ENCODE measurements at places on chromosomes 6 and 20.

DNA sequence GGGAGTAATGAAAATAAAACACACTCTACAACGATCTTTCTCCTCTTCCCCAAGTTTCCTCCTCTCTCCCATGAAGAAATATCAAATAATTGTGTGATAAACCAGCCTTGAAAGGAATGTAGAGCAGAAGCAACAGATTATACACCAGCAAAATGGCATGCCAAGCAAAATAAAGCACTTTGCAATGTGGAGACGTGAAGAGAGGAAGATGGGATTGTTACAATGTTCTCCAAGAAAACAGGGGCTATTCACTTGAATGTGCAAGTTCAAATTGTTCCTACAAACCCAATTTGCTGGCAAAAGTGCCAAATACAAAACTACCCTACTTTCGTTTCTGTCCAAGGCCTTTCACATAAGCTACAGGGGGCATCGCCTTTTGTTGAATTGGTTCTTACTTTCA is 185.1 kb downstream of the PDE7B start:
- no peak for DNase-seq

DNA sequence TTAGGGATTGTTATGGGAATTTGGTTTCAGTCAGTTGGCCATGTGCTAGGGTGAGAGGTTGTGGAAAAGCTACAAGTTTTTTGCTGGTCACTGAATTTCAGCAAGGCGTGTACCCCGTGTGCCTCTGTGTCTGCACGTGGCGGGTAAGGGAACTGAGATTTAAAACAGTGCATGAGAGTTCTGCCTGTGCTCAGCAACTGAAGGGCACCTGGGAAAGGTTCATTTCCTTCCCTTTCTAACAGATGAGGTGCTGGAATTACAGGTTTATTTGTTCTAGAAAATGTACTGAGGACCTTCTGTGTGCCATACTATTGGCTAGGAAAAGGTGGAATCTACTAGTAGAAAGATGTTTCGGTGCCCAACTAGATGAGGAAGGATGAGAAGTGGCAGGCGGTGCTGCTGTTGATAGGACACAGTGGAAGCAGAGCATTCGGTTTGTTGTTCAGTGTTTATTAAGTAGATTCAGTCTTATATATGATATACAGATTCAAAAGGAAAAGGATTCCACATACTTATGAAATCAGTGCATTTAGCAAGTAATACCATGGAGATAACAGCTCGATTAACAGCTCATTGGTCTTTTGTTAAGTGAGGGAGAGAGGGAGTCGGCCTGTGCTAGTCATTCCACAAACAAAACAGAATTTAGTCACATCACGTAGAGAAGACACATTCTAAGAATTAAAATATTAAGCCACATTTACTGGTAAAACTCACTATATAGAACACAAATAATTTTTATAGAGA is 84.7 kb downstream of the ASXL1 start:
- no peak for DNase-seq

- peak; percentile 89 for DNase-seq
These were observed 942 bp downstream of the HLA-E start for GRCh38 chr6:30490026-30490876.

GRCh38 chr6:33490198-33490597 is 35.8 kb downstream of the ZBTB9 start:
- DNase-seq, result no peak

DNA sequence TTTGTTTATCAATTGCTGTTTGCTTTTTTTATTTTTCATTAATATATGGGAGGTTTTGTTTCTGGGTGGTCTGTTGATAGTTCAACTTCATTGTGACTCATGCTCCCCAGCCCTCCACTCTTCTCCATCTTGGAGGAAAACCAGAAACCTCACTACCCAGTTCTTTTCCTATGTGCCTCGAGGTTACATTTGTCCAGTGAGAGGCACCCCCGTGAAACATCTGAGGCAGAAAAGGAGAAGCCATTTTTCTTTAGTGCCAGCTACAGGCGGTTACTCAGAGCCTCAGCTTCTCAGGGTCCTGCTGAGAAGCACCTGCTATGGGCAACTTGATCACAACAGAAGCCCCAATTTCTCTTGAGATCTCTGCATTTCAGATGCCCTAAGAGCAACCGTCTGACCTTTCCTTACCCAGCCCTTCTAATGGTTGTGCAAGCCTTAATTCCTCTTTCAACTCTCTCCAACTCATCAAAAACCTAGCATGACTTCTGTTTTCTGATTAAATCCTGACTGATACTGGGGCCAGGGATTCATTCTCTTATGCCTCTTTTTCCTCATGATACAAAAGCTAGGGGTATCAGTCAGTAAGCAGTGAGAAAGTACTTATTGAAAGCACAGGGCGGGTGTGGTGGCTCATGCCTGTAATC is 144.6 kb downstream of the ELOVL4 start:
- DNase-seq, result no peak

DNA sequence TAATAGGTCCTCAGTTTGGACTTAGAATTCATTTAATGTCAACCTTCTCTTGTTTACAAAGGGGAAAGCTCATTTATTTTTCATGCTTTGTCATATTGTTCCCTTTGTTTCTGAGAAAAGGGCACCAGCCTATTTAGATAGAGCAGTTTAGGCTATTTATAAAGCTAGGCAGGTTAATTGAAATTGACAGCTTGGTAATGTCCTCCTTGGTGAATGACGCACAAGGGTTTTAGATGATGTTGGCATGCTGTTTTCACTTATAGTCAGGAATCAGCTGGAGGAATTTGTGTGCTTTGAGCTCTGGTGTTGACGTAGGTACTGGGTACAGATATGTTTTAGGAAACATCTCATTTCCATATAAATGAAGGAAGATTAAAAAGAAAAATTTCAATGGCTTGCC is 45.2 kb downstream of the BCKDHB start:
- no peak for DNase-seq

GRCh38 chr20:46400253-46400652 is 6.2 kb downstream of the ELMO2 start:
- no peak for DNase-seq

- DNase-seq, result no peak
These were observed 301.1 kb downstream of the EYA4 start for GRCh38 chr6:133542056-133542821.

DNA sequence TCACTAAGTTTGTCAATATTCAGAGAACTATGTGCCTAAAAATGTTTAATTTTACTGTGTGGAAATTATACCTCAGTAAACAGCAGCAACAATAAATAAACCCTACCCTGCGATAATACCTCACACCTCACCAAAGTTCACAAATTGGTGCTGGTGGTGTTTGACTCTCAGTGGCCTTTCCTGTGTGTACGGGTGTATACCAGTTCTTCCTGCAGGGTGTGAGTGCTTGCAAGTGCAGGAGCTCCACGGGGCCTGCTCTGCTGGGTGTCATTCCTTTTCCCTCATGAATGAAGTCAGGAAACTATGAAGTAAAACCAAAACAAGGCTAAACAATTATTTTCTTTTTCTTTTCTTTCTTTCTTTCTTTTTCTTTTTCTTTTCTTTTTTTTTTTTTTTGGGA is 4.1 kb upstream of the ENPP5 start:
- no peak for DNase-seq

GRCh38 chr20:39133201-39133600 is 171.1 kb downstream of the DHX35 start:
- DNase-seq, result no peak

DNA sequence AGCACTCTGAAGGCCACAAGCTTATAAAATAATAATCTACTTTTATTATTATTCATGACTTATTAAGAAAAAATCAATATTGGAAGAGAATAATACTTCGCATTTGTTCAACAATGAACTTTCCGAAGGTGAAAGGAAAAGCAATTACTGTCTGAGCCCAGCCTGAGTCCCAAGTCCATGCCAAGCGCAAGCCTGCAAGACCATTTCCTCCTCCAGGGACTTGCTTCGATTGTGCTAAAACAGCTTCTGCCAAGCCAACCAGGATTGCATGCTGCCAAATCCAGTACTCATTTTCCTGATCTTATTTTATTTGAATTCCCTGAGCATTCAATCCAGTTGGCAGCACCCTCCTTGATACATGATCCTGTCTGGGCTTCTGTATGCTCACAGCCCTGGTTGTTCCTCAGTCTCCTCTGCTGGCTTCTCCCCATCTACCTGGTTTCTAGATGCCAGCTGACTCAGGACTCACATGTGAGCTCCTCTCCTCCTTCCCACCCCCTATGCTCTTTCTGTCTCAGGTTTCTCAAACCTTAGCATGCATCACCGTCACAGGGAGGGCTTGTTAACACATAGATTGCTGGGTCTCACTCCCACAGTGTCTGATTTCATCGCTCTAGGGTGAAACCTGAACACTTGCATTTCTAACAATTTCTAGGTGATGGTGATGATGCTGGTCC is 55.9 kb upstream of the PSMF1 start:
- no peak for DNase-seq

DNA sequence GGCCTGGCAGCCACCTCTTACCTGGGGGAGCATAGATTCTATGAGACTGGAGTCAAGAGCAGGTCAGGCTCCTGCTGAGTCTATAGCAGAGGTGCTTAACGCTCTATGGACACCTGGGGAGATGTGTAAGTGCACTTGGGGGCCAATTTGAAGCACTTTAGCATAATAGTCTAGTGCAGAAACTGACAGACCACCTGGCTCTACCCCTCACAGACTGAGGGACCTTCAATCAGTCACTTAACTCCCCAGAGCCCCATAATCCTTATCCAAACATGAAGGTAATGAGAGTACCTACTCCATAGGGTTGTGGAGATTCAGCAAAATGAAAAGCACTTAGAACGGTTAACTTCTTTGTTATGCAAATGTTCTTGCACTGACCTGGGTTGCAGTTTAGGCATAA is 87.3 kb upstream of the SLC22A16 start:
- DNase-seq, result no peak

- DNase-seq, result no peak
These were observed 68.5 kb upstream of the FOXO3 start for GRCh38 chr6:108492131-108492766.
